Stimulated activated CD4-positive, alpha-beta T cell treated with anti-CD3 and anti-CD28 coated beads, Interleukin-12 subunit alpha, Interleukin-12 subunit beta, amount 100 ng/mL, for 48 hours (primary cell): ENCODE measurements at places on chromosomes 11 and 22.
A peak's percentile ranks its signal among the peaks of the same experiment; 100 is the strongest.

GRCh38 chr22:33984656-33985285 is 64.5 kb upstream of the LARGE1 start:
- DNase-seq = no peak

DNA sequence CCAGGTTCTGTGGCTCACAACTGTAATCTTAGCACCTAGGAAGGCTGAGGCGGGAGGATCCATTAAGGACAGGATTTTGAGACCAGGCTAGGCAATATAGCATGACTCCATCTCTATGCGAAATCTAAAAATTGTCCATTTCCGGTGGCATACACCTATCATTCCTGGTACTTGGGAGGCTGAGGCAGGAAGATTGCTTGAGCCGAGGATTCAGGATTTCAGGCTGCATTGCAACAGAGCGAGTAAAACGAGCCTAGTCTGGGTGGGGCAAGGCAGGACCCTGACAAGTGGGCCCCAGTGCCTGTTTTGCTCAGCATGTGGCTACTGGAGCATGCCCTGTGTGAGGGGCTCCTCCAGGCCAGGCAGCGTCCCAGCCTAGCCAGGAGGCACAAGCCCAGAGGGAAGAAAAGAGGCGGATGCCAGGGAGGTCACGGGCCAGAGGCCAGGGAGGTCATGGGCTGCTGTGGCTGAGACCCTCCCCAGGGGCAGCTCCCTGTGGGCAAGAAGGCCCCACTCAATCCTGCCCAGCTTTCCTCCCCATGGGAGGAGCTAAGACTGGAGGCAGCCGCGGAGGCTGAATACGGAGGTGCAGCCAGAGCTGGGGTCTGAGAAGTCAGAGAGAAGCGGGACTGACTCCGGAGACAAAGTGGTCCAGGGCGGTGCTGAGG is 8.4 kb downstream of the LRRC74B start:
- DNase-seq = no peak

- no peak for DNase-seq
These were observed 67.6 kb upstream of the AMPD3 start for GRCh38 chr11:10387206-10388083.

- DNase-seq = no peak
These were observed 31.5 kb upstream of the RAB38 start for GRCh38 chr11:88206751-88207150.

DNA sequence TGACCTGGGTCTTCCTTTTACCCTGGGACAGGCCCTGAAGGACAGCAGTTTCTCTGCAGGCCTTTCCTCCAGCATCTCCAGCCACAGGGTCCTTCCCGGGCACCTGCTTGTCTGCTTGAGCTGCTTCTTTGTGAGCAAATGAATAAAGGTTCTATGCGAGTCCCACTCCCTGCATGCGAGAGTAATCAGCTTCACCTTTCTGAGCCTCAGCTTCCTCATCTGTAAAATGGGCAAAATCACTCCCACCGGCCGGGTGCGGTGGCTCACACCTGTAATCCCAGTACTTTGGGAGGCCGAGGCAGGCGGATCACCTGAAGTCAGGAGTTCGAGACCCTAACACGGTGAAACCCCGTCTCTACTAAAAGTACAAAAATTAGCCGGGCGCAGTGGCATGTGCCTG is 31.1 kb downstream of the IFT27 start:
- DNase-seq = no peak

- DNase-seq = no peak
These were observed 47.3 kb upstream of the SYN3 start for GRCh38 chr22:33105501-33105911.

DNA sequence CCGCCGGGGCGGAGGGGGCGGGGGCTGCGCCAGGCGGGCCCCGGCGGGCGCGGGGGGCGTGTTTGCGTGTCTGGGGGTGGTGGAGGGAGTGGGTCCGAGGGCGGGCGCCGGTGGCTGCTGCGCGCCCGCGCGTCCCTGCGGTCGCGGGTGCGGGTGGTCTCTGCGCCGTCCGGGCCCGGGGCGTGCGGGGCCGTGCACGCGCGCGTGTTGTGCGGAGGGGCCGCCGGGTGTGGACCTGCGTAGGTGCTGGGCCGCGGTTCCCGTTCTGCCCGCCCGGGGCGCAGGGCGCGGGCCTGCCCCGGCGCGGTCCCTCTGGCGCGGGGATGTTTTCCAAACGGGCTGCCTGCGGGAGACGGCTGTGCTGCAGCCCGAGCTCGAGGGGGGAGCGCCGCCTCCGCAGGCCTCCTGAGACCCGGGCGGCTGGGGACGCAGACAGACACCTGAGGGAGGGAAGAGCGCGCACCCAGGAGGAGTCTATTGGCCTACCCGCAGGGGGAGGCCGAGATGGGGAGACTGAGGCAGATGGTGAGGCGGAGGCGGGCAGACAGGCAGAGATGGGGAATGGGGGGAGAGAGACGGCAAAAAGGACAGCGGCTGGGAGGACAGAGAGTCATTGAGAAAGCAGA is 442 bp downstream of the PELI3 start:
- DNase-seq = peak; percentile 34

GRCh38 chr22:48850658-48851287 is 976.9 kb downstream of the BRD1 start:
- no peak for DNase-seq

- no peak for DNase-seq
These were observed 162.8 kb downstream of the RAB38 start for GRCh38 chr11:88012456-88012855.

DNA sequence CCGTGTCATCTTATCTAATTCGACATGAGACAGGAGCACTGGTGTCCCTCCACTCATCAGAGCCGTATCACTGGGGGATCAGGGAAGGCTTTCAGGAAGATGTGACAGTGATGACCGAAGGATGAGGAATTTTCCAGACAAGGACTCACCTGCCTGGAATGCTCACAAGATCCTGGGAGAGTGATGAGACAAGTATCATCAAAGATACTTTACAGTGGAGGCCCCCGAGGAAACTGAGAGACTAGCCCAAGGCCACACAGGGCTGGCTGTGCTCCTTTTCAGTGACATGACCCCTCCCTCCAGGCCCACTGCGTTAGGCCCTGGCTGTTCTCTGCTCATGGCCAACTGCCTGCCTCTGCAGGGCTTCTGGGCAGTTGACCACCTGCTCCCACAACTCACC is 13.0 kb downstream of the CLPB start:
- no peak for DNase-seq

DNA sequence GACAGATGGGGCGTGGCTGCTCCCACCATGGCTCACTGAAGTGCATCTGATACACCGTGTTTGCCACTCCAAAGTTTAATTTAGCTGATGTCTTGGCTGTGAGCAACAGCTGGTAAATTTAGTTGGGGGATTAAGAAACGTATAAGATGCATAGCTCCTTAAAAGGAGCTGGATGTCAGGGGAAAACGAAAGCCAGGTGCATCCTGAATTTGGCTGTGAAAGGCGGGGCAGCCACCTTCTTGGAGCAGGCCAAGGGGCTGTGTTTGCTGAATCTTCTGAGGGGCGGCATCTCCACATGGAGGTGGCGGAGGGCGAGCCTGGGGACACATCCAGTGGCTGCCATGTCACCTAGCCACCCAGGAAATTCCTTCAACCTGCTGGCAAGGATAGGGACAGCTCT is 20.7 kb upstream of the NCF4 start:
- no peak for DNase-seq
